ENCODE measurements at places on chromosomes 1 and 21.

- DNase-seq = no peak
Observed at GRCh38 chr1:229900220-229900619, 166.8 kb upstream of the GALNT2 start.

DNA sequence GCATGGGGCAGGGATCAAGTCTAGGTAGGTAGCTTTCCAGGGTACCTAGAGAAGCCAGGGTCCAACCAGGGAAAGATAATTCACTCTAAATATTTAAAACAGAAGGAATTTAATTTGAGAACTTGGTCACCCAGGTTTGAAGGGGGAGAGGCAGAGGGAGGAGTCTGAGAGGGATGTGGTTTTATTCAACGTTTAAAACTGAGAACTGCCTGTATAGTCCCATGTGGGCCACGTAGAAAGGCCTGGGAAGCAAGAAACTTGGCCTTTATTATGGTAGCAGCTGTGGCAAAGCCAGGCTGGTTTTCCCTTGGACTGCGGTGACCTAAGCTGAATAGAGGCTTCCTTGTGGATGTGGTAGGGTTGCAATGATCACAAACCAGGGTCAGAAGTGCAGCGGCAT, 42.0 kb upstream of the DUSP10 start:
- no peak for DNase-seq

DNA sequence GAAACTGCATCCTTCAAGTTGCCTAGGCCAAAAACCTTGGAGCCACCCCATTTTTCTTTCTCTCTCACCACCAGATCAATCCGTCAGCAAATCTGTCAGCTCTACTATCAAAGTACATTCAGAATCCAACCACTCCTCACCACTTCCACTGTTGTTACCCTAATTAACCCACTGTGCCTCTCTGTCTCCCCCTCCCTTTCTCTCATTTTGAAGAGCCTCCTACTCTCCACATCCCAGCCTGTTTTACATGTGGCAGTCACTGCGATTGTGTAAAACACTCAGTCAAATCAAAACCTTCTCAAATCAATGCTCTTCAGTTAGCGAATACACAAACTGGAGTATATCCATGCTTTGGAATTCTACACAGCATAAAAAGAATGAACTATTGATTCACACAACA, 33.1 kb downstream of the ZNF684 start:
- no peak for DNase-seq

GRCh38 chr1:76543495-76543894, 323.8 kb upstream of the ST6GALNAC5 start:
- no peak for DNase-seq

GRCh38 chr1:42312576-42313212, 22.3 kb downstream of the FOXJ3 start:
- DNase-seq = no peak

- no peak for DNase-seq
Observed at GRCh38 chr1:119373465-119373864, 4.9 kb downstream of the HAO2 start.

- no peak for DNase-seq
Observed at GRCh38 chr1:109492779-109493178, 1.1 kb upstream of the CYB561D1 start.

DNA sequence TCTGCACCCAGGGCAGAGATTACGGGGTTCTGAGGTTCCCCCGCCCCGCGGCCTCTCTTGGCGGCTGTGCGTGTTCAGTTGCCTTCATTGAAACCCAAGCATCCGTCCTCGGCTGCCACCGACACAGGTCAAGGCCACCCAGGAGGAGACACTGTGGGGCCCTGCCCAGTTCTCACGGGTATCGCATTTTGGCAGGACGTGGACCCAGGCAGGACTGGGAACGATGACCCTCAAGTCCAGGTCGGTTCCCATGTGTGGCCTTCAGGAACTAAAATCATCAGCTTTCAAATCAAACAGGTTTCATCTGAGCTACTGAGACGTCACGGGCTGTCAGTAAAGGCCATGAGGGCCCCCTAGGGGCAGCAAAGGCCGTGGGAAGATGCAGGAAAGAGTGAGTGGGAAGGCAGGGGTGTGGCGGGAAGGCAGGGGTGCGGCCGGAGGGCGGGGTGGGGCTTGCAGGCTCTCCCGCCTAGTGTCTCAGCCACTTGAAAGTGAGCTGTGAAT, 7.0 kb upstream of the C1orf174 start:
- no peak for DNase-seq

DNA sequence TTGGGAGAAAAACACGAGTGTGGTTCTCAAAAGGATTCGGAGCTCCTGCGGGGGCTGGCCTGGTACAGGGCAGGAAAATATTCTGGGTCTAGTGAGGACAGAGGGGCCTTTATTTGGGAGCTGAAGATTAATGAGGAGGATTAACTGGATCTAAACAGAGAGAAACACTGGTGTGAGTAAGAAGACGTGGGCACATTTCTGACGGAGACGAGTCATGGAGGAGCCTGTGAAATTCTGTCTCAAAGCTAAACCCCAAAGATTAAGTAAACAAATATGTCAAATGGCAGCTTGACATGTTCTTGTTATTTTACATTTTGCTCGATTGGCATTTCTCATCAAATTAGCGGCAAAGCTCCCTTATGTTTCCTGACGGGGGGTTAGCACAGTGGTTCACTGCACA, 12.8 kb downstream of the PROK1 start:
- DNase-seq = no peak

GRCh38 chr1:57131701-57132394, 166.0 kb upstream of the C8B start:
- DNase-seq = no peak

- no peak for DNase-seq
Observed at GRCh38 chr1:45012639-45013278, 705 bp downstream of the UROD start.

- DNase-seq = no peak
Observed at GRCh38 chr1:178986204-178986603, 39.5 kb upstream of the FAM20B start.

DNA sequence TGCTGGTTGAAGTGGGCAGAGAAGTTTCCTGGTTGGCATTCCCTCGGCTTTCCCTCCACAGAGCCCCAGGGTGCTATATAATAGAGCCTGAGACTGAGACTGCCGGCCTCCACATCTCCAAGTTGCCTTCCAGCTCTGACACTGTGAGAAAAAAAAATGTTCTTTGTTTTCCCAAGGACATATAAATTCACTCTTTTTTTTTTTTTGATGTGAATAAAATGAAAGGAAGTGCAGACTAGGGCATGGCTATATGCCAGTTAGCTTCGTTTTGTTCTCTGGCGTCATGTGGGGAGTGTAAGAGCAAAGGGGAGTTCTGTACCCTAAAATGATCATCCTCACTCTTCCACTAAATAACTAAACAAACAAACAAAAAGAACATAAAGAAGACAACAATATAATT, 101.6 kb downstream of the TNFSF18 start:
- DNase-seq = no peak

GRCh38 chr21:17370263-17370662, 142.6 kb upstream of the CXADR start:
- no peak for DNase-seq

DNA sequence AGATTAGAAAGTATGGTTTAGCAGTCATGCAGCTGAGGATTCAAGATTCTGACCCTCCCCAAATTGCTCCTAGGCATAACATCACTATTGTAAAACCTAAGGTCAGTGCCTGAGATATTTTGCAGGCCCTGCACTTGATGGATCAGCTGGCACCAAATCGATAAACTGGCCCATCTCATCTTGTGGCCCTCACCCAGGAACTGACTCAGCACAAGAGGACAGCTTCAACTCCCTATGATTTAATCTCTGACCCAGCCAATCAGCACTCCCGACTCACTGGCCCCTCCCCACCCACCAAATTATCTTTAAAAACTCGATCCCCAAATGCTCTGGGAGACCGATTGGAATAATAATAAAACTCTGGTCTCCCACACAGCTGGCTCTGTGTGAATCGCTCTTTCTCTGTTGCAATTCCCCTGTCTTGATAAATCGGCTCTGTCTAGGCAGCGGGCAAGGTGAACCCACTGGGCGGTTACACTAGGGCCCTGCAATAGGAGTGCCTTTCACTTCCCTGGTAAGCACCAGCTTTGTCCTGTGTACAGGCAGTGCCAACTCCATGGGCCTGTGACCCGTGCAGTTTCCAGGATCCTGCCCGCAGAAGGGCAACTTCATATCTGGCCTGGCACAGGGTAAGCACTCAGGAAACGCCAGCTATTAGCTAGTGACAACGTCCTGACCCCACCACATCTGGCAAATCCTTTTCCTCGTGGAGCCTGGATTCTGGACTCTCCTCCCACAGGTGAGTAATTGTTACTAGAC, 28.7 kb upstream of the SLC2A5 start:
- DNase-seq = no peak

GRCh38 chr1:171405391-171405714, 80.0 kb upstream of the PRRC2C start:
- no peak for DNase-seq

DNA sequence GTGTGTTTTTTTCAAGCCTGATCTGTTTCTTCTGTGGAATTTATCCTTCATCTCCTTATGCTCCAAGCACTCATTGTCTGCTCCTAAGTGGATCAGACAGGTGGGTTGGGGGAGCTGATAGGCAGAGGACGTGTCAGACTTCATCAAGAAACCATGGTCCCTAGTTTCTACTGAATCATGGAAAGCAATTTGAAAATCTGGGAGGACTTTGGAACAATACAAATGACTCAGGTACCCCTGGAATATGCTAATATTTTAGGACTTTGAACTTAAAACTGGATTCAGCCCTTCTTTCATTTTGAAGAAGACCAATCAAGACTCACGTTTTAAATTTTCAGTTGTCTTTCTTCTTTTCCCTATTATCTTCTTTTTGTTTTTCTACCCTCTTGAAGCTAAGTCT, 7.7 kb downstream of the ABCG1 start:
- no peak for DNase-seq

GRCh38 chr1:20028125-20028524, 41.9 kb upstream of the PLA2G5 start:
- no peak for DNase-seq

DNA sequence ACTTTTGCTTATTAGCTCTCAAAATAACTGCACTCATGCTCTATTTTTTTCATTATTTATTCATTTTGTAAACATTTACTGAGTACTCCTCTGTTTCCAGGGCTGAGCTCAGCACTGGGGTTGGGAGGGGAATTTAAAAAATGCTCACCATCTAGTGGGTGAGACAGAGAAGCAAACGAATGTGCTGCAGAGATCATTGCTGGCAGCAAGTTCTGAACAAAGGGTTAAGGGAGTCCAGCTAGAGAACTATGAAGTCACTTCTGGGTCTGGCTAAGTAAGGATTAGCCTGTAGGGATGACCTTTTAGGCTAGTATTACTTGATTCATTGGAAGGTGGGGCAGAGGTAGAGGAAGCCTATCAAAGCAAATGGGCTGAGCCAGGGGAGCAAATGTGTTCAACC, 99.1 kb upstream of the ZNF644 start:
- no peak for DNase-seq

- no peak for DNase-seq
Observed at GRCh38 chr1:24329797-24330543, 10.8 kb downstream of the GRHL3 start.

DNA sequence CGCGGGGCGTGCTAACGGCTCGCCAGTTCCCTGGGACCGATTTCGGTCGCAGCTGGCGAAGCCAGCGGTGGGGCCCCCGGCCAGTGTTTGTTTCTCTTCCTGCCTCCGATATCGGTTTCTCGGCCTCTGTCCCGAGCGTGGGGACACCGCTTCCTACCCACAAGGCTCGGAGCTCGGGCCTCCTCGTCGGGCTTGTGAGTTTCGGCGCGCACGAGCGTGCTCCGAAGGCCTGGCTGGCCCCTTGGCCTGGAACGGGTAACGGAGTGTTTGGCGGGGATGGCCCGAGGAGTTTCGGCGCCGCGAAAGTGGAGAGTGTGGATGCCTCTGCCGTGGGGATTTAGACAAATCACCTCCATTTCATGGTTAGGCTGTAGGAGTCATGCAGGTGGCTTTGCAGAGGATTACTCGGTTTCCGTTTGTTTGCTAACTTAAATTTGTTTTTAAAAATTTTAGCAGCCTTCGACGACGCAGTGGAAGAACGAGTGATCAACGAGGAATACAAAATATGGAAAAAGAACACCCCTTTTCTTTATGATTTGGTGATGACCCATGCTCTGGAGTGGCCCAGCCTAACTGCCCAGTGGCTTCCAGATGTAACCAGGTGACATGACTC, 559 bp downstream of the RBBP4 start:
- DNase-seq = no peak

GRCh38 chr1:24266398-24266941, 52.7 kb upstream of the GRHL3 start:
- no peak for DNase-seq

DNA sequence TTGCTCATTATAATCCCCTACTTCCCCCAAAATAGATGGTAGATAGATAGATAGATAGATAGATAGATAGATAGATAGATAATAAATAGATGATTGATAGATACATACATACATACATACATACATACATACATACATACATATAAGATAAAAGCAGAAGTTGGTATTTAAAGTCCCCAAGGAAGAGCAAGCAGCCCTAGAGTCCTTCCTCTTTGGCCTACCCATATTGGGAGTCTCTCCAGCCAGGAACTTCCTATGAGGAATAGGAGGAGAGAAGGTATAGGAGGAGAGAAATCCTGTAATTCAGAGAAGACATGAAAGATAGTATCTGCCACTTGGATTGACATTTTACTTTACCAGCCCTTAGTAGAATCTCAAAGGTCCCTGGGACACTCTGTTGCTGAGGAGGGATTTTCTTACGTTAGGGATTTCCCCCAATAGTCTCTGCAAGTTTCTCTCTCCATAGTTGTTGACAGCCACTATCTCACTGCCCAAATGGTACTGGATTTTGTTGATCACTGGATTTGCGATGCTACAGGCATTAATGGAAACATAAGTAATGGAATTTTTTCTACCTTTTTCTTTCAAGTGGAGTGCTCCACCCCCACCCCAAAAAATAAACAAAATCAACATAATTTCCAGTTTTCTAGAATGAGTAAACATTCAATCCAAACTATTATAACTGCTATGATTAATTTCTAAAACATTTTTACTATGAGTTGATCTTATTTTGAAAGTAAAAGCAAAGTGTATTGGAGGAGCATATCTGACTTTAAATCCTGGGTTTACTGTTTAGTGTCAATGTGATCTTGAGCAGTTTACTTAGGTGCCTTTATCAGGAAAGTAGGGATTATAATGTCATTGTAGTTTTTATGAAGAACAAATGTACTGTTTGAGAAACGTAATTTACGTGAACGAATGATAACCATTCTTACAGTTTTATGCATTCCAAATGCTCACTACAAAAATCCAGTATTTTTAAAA, 93.2 kb upstream of the TNFSF4 start:
- DNase-seq = no peak

DNA sequence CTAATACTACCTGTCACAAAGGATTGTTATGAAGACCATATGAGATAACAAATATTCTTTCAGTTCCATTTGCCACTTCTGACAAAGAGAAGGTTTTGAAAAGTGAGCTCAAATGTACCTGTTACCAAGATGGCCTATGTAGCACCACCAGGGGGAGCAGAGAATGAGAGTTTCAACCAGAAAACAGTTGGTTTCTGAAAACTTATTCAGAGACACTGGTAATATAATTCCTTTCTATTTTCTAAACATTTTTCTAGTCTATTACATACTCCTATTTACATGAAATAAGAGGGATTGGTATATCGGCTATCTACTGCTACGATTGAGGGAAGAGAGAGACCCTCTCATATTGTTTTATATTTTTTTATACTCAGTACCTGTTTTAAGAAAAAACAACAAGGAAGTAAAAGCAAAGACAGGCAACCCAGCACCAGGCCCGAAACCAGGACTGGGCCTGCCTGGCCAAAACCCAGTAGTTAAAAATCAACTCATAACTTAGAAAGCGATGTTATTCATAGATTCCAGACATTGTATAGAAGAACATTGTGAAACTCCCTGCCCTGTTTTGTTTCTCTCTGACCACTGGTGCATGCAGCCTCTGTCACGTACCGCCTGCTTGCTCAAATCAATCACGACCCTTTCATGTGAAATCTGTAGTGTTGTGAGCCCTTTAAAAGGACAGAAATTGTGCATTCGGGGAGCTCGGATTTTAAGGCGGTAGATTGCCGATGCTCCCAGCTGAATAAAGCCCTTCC, 48.3 kb downstream of the IL23R start:
- DNase-seq = peak; percentile 20
